ENCODE measurements at places on chromosomes 11 and 22.

- DNase-seq: no peak
These were observed 16.0 kb upstream of the SHISAL1 start for GRCh38 chr22:44328762-44329161.

DNA sequence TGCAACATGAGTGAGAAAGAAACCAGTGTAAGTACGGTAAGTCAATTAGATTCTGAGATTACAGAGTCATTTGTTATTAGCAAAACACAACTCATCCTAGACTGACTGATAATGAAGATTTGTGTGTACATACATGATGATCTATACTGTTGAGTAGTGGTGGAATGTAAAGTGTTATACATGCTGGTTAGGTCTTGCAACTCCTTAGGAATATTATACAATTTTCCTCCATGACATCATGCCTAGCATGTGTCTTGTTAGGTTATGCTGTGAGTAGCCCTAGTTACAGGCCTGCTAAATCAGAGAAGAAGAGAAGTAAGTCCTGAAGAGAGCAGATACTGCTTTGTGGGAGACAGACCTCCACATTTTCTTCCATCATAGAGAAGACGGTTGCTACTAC lies 880.6 kb downstream of the LUZP2 start:
- no peak for DNase-seq

DNA sequence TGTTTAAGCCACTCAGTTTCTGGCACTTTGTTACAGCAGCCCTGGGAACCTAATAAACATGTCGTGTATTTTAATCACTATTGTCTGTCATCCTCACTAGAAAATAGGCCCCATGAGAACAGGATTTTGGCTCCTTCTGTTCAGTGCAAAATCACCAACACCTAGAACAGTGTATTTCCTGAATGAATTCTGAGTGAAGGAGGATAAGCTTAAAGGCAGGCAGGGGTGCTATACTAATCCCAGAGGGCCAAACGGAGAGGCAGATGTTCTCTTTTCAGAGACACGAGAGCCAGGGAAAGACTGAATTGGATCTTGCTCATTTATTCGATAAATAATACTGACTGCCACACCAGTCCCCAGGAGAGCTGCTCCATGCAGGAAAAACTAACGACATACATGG lies 10.4 kb downstream of the SMCO4 start:
- no peak for DNase-seq

- DNase-seq: peak; percentile 42
These were observed 1.7 kb upstream of the RHOD start for GRCh38 chr11:67054836-67055523.

DNA sequence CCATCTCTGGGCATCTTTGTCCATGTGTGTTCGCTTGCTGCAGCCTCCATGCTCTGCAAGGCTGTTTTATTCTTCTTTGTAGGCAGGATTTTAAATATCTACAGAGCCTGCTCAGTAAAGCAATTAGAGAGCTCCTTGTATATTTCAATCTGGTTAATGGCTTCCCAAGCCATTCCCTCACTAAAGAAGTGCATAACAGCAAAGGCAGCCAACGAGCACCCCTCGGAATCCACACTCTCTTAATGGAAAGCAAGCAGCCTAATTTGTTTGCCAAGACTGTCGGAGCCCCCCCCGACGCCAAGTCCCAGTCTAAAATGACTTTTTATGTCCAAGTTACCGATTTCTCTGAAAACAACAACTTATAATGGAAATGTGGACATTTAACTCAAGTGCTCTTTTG lies 123.6 kb downstream of the ARL14EP start:
- DNase-seq: no peak

- DNase-seq: no peak
These were observed 69.1 kb downstream of the FEZ1 start for GRCh38 chr11:125426818-125427528.

DNA sequence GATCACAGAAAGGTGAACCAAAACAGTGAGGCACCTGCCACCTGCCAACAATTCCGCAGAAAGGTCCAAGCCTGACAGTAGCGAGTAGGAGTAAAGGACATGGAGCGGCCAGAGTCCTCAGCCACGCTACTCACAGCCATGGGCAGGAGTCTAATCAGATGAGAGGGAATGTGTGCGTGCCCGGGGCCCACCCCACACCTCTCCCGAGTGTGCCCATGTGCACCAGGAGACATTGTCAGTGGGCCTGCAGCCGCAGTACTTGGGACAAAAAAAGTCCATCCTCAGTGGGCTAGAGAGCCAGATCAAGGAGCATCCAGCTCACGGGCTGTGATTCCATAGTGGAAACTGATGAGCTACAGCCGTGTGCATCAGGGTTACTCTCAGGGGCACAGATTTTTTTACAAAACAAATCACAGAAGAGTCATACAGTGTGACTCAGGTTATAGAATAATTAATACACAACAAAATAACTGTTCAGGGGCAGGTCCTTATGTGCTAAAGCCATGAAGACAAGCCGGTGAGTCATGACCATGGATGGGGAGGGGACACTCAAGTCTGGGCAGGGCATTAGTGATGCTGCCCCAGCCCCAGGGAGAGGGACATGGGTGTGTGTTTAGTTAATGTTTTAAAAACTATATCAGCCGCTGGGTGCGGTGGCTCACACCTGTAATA lies 12.0 kb downstream of the SART1 start:
- DNase-seq: no peak

DNA sequence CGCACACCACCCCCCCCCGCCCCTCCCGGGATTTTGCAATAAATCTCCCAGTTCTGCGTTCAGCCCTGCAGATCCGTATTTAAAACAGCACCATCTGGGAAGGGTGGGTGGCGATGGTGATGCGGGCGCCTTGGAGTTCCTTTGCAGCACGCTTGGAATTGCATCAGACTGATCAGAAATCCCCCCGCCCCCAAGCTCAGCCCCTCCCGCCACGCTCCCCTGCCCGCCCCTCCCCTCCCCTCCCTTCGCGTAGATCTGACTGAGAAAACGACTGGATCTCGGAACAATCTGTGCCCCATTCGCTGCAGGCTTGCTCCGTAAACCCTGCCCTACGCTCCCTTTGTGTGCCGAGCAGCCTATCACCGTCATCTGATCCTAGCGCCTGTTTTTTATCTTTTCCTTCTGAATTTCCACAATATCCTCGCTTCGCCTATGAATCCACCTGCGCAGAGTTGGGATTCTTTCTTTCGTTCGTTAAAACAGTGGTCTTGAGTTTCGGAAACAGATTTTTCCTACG lies 18.1 kb upstream of the BDNF start:
- DNase-seq: no peak

- DNase-seq: no peak
These were observed at the start of gene SSTR3 for GRCh38 chr22:37212174-37212906. SSTR3 (minus strand) TSS chr22:37212477; CDS start chr22:37207803, 4,674 bp downstream.

DNA sequence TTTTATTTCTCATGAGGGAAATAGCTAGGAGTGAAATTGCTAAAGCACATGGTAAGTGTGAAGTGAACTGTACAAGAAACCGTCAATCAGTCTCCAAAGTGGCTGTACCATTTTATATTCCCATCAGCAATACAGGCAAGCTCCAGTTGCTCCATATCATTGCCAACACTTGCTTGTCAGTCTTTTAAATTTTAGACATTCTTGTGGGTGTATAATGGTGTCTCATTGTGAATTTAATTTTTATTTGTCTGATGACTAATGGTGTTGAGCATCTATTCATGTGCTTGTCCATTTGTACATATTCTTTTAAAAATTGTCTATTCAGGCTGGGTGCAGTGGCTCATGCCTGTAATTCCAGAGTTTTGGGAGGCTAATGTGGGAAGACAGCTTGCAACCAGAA lies 34.1 kb upstream of the SMCO4 start:
- DNase-seq: no peak

DNA sequence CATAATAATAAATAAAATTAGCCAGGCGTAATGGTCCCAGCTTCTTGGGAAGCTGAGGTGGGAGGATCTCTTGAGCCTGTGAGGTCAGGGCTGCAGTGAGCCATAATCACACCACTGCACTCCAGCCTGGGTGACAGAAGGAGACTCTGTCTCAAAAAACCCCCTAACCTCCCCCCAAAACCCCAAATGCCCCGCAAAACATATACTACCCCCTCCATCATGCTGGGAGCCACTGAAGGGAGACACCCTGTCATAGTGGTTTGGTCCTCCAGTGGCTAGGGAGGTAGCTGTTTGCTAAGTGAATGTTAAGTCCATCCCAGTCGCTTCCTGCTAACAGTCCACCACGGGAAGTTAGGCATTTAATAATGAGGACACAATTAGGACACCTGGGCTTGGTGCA lies 125.0 kb downstream of the ABTB2 start:
- DNase-seq: no peak

DNA sequence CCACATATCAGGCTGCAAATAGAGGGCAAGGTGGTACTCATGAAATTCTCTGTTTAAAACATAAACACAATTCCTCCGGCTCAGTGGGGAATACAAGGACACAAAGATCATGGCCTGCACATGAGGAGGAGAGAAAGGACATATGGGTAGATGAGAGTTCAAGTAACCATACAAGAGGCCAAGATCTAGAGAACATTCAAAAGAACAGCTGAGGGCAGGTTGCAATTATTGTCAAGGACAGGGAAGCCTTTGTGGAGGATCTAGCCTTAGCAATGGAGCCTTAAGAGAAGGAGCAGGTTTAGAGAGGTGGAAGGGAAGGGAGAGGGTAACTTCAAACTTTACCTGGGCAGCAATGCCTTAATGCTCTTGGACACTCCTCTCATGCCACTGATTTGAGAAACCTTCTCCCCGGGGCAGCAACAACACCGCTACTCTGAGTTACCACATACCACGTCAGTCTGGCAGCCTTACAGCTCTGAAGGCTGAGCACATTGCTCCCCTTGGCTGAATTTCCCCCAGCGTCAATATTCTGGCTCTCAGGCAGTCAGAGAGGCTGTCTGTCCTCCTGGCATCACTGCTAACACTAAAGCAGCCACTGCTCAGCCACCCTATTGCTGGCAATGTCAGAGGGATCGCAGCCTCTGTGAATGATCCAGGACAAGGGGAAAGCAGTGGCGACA lies 55.5 kb downstream of the CLPB start:
- DNase-seq: no peak

- DNase-seq: no peak
These were observed 28.6 kb upstream of the PANX2 start for GRCh38 chr22:50141891-50142363.

GRCh38 chr11:17602105-17603001 lies 55.3 kb downstream of the OTOG start:
- no peak for DNase-seq

DNA sequence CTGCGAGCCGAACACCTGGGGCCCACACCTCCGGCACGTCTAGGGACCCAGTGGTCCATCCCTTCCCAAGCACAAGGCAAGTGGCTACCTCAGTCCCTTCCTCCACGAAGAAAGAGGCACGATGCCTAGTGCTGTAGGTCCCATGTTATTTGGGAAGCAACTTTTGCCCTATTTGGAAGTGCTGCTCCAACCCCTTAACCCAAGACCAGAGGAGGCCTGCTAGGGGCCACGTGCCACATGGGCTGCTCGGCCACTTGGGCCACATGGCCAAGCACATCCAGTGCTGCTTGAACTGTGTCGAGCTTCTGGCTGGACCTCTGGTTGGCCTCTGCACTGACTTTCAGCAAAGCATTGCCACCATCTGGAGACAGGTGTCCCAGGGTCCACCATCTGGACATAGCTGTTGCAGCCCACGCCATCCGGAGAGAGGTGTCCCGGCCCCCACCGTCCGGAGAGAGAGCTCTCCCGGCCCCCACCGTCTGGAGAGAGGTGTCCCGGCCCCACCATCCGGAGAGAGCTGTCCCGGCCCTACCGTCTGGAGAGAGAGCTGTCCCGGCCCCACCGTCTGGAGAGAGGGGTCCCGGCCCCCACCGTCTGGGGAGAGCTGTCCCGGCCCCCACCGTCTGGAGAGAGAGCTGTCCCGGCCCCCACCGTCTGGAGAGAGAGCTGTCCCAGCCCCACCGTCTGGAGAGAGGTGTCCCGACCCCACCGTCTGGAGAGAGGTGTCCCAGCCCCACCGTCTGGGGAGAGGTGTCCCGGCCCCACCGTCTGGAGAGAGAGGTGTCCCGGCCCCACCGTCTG lies 6.5 kb upstream of the B4GALNT4 start:
- DNase-seq: no peak

GRCh38 chr22:20101638-20102037 lies 14.3 kb upstream of the RANBP1 start:
- DNase-seq: no peak

DNA sequence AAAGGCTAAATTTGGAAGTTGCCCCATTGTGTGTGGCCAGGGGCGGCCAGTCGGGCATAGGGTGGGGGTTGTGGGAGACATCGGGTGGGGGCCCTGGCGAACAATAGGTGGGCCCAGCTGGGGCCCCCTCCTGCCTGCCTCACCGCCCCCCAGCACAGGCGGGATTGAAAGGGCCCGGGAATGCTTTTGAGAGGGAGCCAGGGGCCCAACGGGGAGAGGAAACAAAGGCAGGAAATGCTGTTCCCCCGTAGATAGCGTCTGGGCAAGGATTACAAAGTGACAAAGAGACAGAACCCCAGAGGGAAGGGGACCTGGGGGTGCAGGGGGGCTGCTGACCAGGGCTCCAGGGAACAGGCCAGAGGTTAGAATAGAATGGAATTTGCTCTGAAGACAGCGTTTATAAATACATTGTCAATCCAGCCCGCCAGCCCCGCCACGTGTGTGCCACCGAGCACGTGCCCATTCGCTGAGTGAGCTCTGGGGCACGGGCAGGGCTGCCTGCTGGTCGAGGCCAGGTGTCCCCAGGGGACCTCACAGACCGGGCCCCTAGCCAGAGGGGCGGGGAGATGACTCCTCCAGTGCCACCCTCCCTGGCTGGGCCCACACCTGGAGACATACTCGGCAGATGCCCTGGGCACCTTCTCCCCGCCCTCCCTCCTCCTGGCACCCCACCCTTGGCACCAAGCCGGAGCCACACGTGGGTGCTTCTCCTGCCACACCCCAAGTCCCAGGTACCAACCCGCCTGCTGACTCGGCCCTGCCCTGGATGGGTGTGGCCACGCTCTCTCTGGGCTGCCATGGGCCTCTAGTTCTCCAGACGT lies 9.7 kb downstream of the PDGFB start:
- DNase-seq: no peak

GRCh38 chr22:19291218-19291579 lies 320 bp downstream of the CLTCL1 start:
- peak; percentile 13 for DNase-seq

- no peak for DNase-seq
These were observed 3.3 kb downstream of the USP47 start for GRCh38 chr11:11845071-11845470.

GRCh38 chr11:114263513-114264170 lies 32.6 kb upstream of the NNMT start:
- DNase-seq: no peak

DNA sequence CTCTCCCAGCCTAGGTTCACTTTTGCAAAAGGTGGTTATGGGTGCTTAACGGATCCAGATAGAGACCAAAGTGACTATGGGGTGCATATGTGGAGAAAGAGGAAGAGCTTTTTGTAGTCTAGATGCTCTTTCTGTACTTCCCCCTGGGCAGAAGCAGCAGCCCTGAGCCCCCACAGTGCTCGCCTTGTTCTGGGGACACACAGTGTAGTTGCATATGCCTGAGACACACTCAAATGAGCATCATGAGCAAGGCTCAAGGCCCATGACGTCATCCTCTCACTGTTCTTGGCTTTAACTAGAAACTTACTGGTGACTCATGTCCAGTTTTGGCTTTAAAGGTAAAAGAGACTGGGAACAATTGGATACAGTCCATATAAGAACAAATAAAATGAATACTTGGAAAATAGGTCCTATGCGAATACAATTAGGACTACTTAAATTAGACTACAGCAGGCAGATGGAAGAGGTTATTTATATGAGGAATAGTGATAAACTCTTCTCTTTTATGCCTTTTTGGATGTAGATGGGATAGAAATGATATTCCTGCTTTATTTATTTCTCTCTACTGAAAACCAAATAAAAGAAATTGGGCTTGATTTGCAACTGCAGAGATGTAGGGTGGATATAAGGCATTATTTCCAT lies 20.1 kb upstream of the PEX26 start:
- no peak for DNase-seq

- DNase-seq: no peak
These were observed 16.6 kb downstream of the CAPRIN1 start for GRCh38 chr11:34068111-34068510.

All from stimulated activated CD8-positive, alpha-beta memory T cell treated with anti-CD3 and anti-CD28 coated beads, Interleukin-7, amount 100 ng/mL, for 48 hours (primary cell).